ENCODE measurements at places on chromosomes 5 and 9. TPM values are rescaled to one million over a fixed set of nuclear protein-coding genes. Genes with fewer than 3 reads are reported as not detected.

CER1 gene
- total RNA-seq, result not detected

CEL gene
- 1.4 TPM for total RNA-seq

PCDHB15 gene
- 2.8 TPM for total RNA-seq

GKAP1 gene
- 5.8 TPM for total RNA-seq

SEC61B gene
- total RNA-seq, result 111 TPM

DNA sequence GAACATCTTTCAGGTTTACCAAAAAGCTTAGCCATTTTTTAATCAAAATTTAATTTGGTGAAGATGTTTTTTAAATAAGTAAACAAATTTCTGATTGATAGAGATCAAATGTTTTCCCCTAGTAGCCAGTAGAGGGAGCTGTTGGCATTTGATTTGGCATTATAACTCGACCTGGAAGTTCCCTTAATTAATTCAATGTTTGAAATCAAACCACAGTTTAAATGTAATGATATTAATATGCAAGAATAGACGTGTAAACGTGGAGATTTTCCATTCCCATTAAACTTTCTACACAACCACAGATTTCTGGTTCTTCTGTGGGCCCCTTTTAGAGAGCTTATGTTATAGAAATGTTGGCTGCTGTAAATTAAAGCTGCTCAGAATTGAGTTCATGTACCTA lies 148.1 kb upstream of the MPDZ start:
- no peaks in the 10 kb centered on the region for H3K36me3 ChIP-seq
- no peak overlapping the region for H3K4me3 ChIP-seq
- no peaks in the 10 kb centered on the region for H3K27me3 ChIP-seq

DNA sequence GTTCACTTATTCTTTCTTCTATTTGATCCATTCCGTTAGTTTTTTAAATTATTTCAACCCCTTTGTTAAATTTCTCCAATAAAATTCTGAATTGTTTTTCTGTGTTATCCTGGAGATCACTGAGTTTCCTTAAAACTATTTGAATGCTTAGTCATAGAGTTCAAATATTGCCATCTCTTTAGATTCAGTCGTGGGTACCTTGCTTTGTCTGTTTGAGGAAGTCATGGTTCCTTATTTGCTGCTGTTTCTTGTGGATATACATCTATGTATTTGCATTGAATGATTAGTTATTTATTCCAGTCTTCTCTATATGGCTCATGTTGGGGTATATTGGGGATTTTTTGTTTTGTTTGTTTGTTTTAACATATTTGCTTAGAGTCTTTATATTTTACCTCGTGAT lies 80.6 kb downstream of the HINT1 start:
- no peak for DNase-seq
- no peaks in the 10 kb centered on the region for H3K36me3 ChIP-seq
- H3K27me3 ChIP-seq, result no peaks in the 10 kb centered on the region
- H3K4me1 ChIP-seq, result no peaks in the 10 kb centered on the region
- no peak overlapping the region for H3K27ac ChIP-seq

TXN gene
- total RNA-seq, result 170 TPM

- no peak overlapping the region for H3K4me3 ChIP-seq
- H3K27me3 ChIP-seq, result no peaks in the 10 kb centered on the region
- no peaks in the 10 kb centered on the region for H3K4me1 ChIP-seq
These were observed 50.6 kb downstream of the DEPDC1B start for GRCh38 chr5:60649288-60649917.

GRCh38 chr5:43619380-43619779 lies 16.4 kb downstream of the NNT start:
- H3K4me1 ChIP-seq, result peaks cover 6% of the 10 kb centered on the region
- H3K36me3 ChIP-seq, result peaks cover 33% of the 10 kb centered on the region
- H3K27ac ChIP-seq, result peak overlapping the region; percentile 57
- no peak for DNase-seq

GRCh38 chr5:149062371-149063016 lies 368 bp downstream of the SH3TC2 start:
- H3K4me3 ChIP-seq, result no peak overlapping the region
- H3K27me3 ChIP-seq, result no peaks in the 10 kb centered on the region
- no peak for DNase-seq
- no peaks in the 10 kb centered on the region for H3K36me3 ChIP-seq
- H3K4me1 ChIP-seq, result peaks cover 24% of the 10 kb centered on the region

TESK1 gene
- total RNA-seq, result 44.0 TPM

DNA sequence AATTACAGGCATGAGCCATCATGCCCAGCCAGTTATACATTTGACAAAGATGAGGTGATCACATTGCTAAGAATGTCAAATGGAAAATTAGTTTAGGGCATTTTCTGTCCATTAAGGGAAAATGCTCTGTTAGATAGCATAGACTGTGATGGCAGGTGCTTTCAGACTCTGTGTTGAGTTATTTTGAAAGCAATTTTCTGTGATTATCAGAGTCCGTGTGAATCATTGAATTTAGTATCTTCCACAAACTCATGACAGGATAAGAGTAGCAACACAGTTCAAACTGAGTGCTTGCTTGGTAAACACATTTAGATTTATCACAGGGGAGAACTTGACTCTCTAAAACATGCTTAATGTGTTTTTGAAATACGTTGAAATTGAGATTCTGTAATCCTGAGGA lies 69.0 kb downstream of the GAPVD1 start:
- H3K36me3 ChIP-seq, result peaks cover 82% of the 10 kb centered on the region
- H3K27ac ChIP-seq, result no peak overlapping the region
- peaks cover 11% of the 10 kb centered on the region for H3K4me1 ChIP-seq
- no peak for DNase-seq
- H3K27me3 ChIP-seq, result no peaks in the 10 kb centered on the region
- no peak overlapping the region for H3K4me3 ChIP-seq

DNA sequence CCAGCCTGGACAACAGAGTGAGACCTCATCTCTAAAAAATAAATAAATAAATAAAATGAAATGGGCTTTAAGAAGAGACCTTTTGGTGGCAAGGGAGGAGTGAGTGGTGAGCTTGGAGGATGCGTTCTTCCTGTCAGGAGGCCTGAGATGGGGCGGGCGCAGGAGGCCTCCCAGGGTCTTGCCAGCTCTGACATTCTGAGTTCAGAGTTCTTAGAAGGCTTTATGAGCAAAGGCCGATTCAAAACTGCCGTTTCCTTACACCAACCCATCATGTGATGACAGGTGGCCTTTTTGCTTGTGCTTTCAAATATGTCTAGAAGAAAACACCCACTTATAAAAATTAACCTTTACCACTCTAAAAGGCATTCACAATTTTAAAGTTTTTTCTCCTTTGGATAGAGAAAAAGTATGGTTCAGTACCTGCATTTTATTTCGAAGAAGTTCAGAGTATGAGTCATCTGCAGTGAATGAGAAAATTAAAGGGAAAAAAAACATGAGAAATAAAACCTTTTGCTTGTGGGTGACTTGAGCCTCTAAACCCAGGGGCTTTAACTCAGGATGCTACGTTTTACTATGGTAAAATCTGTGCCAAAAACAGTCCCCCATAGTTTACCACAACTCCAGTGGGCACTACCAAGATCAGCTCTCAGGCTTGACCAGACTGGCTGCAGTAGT lies 157.4 kb upstream of the OTULINL start:
- no peaks in the 10 kb centered on the region for H3K27me3 ChIP-seq
- H3K27ac ChIP-seq, result no peak overlapping the region
- no peak overlapping the region for H3K4me3 ChIP-seq
- H3K4me1 ChIP-seq, result no peaks in the 10 kb centered on the region
- H3K36me3 ChIP-seq, result peaks cover 88% of the 10 kb centered on the region
- no peak for DNase-seq

ENTREP1 gene
- total RNA-seq, result 30.1 TPM

TMEM171 gene
- total RNA-seq, result not detected

DNA sequence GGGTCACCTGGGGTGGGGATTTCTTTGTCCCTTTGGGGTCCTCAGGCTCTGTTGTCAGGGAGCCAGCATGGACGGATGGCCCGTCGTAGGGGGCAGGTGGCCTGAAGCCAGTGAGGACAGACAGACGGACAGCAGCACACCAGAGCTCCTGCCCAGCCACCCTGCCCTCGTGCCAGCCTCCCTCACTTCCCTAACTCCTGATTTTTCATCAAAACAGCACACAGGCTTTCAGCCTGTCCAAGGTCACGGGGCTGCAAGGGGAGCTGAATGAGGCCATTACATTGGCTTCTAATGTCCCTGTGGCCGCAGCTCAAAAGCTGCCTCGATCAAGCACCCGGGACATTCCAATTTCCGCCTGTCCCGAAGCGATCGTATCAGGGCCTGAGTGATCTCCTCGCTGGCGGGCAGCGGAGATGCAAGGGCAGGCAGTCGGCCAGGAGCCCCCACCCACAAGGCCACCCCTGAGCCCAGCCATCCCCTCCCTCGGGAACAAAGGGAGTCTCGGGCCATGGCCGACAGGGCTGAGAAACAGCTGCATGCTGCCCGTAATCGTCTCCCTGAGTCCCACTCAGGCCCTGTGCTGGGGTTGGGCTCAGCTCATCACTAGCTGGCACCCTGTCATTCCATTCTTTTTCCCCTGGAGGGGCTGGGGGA lies 50.5 kb upstream of the RNU6ATAC start:
- H3K27me3 ChIP-seq, result no peaks in the 10 kb centered on the region
- H3K27ac ChIP-seq, result peak overlapping the region; percentile 67

PCDHGA4 gene
- total RNA-seq, result 3.1 TPM

DNA sequence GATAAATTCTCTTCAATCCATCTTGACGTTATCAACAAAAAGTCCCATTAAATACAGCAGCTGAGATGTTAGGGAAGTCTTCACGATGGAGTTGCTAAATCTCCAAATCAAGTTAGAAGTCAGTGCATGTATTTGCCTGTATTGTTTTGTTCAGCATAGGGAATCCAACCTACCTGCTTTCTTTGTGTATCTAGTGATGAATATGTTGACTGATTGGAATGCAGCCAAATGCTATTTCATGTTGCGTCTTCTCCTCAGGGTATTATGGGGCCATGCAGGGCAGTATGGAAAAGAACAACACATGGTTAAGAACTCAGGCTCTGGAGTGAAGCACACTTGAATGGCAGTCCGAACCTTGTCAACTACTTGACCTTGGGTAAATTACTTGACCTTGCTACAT lies 529.5 kb upstream of the ZNF462 start:
- no peak overlapping the region for H3K27ac ChIP-seq
- no peaks in the 10 kb centered on the region for H3K36me3 ChIP-seq
- DNase-seq, result no peak
- H3K4me3 ChIP-seq, result no peak overlapping the region

TAL2 gene
- total RNA-seq, result not detected

DNA sequence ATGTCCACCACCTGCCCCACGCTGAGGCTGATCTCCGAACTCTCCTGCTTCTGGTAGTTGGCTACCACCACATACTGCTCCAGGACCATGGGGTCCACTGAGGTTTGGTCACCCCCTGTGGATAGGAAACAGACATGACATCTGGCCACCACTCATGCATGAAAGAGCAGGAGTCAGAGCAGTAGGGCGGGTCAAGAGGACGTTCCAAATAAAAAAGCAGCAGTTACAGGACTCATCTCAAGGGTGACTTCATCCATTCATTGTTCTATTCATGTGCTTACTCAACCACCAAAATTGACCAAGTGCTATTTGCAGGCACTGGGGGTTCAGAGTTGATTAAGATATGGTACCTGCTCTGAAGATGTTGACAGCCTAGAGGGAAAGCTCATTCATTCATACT lies 79.2 kb upstream of the UBTD2 start:
- H3K27me3 ChIP-seq, result no peaks in the 10 kb centered on the region
- H3K4me3 ChIP-seq, result no peak overlapping the region
- no peaks in the 10 kb centered on the region for H3K4me1 ChIP-seq
- no peak overlapping the region for H3K27ac ChIP-seq
- DNase-seq, result no peak

- DNase-seq, result no peak
- no peaks in the 10 kb centered on the region for H3K36me3 ChIP-seq
- H3K4me3 ChIP-seq, result no peak overlapping the region
- H3K27me3 ChIP-seq, result no peaks in the 10 kb centered on the region
- no peak overlapping the region for H3K27ac ChIP-seq
- peaks cover 26% of the 10 kb centered on the region for H3K4me1 ChIP-seq
These were observed 84.7 kb upstream of the HTR4 start for GRCh38 chr5:148739023-148739422.

TSSK1B gene
- not detected for total RNA-seq

DNA sequence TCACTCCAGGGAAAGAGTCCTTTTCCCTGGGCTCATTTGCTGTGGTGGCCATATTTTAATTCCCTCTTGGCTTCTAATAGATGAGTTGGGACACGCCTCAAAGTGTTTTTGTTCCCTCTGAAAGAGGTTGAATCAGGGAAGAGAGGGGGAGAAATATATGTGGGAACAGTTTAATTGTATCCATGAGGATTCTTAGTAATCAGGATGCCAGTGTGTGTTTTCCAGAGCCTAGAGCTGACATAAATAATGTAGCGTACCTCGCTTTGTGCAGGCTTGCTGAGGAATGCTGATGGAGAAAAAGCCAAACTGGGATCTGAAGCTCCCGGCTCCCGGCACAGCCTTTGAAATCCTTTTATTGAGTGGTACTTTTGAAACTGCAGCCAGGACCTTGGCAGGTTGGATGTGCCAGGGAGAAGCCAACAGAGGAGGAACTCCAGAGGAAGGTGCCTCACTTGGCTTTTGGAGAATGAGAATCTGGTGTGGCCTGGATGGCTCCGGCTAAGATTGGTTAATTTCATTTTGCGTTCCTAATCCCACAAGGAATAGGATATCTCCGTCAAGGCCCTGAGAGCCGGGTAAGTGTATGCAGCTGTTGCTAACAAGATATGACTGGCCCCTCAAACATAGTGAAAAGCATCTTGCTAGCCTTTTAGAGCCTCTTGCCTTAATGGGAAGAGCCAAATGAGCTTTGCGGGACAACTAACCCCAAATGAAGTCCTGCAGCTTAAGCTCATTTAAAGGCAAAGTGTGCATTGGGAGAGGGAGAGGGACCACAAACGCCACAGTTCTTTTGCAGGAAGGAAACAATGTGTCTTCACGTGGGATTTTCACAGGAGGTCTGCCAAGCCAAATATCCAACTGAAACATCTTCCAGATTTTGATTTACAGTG lies 471.1 kb upstream of the WWC1 start:
- no peaks in the 10 kb centered on the region for H3K36me3 ChIP-seq
- no peak overlapping the region for H3K27ac ChIP-seq
- no peaks in the 10 kb centered on the region for H3K4me1 ChIP-seq
- no peaks in the 10 kb centered on the region for H3K27me3 ChIP-seq
- no peak overlapping the region for H3K4me3 ChIP-seq

DNA sequence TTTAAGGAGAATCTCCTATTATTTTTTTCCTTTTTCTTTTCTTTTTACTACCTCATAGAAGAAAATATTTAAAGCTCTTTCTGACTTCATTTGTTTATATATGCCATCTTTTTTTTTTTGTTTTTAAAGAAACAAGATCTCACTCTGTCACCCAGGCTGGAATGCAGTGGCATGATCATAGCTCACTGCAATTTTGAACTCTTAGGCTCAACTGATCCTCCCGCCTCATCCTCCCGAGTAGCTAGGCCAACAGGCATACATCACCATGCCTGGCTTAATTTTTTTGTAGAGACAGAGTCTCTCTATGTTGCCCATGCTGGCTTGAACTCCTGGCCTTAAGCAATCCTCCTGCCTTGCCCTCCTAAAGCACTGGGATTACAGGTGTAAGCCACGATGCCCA lies 59.5 kb downstream of the LNPEP start:
- no peaks in the 10 kb centered on the region for H3K4me1 ChIP-seq
- no peak overlapping the region for H3K27ac ChIP-seq
- H3K4me3 ChIP-seq, result no peak overlapping the region
- peaks cover 56% of the 10 kb centered on the region for H3K36me3 ChIP-seq

- H3K36me3 ChIP-seq, result no peaks in the 10 kb centered on the region
- no peak overlapping the region for H3K27ac ChIP-seq
These were observed 103.8 kb upstream of the WWC1 start for GRCh38 chr5:168187614-168188013.

ANKRD20A1 gene
- 1.7 TPM for total RNA-seq

ADRB2 gene
- 26.4 TPM for total RNA-seq

GRCh38 chr9:89731262-89732182 lies 126.7 kb downstream of the GADD45G start:
- no peak for DNase-seq
- no peaks in the 10 kb centered on the region for H3K27me3 ChIP-seq
- no peak overlapping the region for H3K4me3 ChIP-seq
- H3K27ac ChIP-seq, result no peak overlapping the region

SLC2A8 gene
- 18.5 TPM for total RNA-seq
